ENCODE measurements at places on chromosomes 7 and 10.
A peak's percentile ranks its signal among the peaks of the same experiment; 100 is the strongest.

- no peak for DNase-seq
Measured at GRCh38 chr7:117937753-117938483, 64.7 kb upstream of the CTTNBP2 start.

DNA sequence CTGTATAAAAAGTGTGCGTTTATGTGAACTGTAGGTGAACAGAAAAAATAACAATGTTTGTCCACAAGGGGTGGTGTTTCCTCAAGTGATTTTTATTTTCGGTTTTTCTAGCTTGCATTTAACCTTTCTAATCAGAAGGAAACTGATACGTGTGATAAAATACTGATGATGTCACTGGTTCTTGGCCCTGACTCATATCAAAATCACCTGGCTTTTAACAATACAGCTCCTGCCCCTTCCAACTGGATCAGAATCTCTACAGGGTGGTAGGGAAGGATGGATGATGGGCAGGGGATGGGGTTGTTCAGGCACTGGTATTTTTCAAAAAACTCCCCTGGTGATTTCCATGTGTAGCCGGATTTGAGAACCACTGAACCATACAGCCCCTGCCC is 10.9 kb downstream of the NPFFR1 start:
- peak; percentile 14 for DNase-seq

GRCh38 chr10:119090968-119091367 is 10.4 kb upstream of the EIF3A start:
- peak; percentile 64 for DNase-seq

DNA sequence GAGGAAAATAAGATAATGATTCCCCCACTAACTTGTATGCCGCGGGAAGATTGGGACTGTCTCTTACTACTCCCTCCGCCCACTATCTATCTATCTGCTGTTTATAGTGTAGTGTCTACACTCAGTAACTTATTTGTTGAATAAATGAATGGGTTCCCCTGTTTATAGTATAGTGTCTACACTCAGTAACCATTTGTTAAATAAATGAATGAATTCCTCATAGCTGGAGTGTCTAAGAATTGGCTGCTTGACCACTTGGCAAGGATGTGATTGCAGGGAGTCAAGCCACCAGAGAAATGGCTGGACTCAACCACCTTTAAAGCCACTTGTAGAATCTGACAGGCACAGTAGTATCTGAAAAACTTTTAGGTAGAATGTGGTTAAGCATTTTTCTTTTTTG is 147.1 kb downstream of the TRIL start:
- no peak for DNase-seq

- DNase-seq, result no peak
Measured at GRCh38 chr10:73478636-73479035, 17.2 kb downstream of the PPP3CB start.

GRCh38 chr10:21280037-21280436 is 245.4 kb downstream of the SKIDA1 start:
- DNase-seq, result no peak

- DNase-seq, result peak; percentile 13
Measured at GRCh38 chr10:96334616-96335526, 23.9 kb downstream of the OPALIN start.

- DNase-seq, result no peak
Measured at GRCh38 chr10:52956461-52956860, 183.9 kb upstream of the MBL2 start.

GRCh38 chr10:76641215-76641614 is 996.4 kb downstream of the KCNMA1 start:
- no peak for DNase-seq

DNA sequence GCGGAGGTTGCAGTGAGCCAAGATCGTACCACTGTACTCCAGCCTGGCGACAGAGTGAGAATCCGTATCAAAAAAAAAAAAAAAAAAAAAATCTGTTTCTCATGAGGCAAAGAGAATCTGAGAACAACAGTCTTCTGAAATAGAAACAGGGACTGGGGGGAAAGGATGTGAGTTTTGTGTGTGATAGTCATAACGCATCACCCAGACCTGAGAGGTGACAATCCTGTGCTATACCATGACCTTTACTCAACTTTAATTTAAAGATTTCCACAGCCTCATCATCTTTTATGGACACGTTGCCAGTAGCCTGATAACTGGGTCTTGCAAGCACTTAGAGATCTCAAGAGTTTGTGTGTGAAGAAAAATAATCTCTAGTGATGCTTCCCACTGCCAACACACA is 2.3 kb downstream of the ATXN7L1 start:
- no peak for DNase-seq

DNA sequence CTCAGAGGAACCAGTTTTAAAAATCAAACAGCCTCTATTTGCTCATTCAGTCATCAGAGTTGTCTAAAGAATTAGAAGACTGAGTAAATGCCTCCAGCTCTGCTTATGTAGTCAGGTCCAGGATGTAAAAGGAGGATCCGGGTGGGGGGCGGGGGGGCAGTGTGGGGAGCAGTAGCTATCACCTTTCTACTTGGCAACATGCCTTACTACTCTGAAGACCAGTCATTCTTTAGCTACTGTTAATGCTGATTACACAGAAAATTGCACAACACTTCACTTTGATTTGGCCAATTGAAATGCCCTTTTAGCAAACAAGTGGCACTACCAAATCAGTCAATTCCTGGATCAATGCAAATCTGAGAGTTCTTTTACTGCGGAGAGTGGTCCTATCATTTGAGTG is 164.2 kb downstream of the NXPH1 start:
- DNase-seq, result no peak

GRCh38 chr10:59708816-59709394 is 745 bp downstream of the SLC16A9 start:
- no peak for DNase-seq

DNA sequence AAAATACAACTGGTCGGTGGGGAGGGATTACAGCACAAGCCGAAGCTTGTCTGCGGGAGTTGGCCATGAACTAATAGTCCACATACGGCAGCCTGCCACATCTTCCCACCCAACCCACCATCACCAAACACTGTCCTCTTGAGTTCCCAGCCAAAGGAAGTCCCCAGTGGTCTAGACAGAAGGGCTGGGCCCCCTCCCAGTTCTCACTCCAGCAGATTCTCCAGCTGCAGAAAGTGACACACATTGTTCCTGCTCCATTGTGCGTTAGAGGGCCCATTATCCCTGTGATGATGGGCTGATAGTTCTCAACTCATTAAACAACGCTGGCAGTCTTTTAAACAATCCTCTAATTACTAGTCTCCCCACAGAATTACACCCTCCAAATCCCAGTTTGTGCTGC is 148.0 kb downstream of the FGFR2 start:
- no peak for DNase-seq

DNA sequence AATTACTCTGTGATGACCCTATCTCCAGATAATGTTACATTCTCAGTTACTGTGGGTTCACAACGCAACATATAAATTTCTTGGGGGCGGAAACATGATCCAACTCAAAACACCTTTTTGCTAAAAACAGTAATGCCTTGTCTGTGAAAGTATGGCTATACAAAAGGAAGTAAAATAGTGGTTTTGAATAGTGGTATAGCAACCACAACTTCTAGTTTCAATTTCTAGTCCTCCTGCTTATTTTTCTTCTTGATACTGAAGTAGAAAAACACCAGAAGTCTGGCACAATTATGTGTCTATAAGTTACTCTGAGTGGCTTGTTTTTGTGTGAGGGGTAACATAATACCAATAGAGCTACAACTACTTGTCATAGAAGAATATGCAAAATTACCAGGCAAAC is 21.5 kb upstream of the ZNF800 start:
- DNase-seq, result peak; percentile 28

DNA sequence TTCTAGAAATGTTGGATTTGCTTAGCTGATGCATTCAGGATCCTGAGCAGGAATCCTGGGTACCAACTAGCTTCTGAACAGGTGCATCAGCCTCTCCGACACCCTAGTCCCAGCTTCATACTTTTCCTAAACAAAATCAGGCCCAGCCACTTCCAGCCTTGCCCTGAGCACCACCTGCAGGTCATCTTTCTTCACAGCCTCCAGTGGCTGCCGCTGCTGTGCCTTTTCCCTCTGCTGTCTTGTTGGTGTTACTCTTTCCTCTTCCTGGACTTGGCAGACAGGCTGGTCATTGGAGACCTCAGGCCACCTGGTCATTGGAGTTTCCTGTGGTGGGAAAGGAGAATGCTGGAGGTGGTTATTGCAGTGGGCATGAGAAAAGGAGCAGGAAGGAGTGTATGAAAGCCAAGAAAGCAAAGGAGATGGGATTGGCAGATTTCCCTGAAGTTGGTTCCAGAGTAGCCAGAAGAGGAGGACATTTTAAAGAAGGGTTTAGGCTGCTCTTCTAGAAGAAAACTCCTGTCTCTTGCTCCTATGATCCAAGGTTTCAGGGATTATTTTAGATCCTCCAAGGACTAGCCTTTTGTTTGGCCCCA is 48.2 kb upstream of the NFKB2 start:
- peak; percentile 20 for DNase-seq

DNA sequence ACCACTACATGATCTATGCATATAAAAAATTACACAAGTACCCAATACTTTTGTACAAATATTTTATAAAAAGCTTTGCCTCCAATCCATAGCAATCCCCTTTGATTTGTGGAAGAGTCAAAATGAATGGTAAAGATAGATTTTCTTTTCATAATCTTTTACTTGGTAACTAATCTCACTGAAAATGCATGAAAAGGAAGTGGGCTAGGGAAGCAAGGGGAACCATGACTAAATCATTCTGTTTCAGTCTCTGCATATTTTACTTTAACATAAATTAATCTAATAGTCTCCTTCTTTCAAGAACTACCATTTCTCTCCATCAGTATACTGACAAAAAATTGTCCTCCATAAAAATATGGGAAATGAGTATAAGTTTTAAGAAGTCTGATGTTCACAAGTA is 96.9 kb downstream of the TES start:
- DNase-seq, result no peak

DNA sequence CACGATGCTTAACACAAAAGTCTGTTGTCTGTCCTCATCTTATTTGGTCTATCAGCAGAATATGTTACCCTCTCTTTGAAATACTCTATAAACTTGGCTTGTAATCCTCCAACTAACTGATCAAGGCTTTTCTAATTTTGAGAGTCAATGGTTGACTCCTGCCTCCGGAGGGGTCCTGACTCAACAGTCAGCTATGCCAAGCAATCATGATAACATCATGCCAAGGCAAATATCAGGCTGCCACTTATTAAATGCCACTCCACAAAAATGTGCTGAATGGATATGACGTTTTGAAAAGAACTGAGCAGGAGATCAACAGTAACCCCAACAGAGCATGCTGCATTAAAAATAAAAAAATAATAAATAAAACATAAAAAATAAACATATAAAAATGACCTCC is 116.1 kb downstream of the PARD3 start:
- DNase-seq, result no peak

DNA sequence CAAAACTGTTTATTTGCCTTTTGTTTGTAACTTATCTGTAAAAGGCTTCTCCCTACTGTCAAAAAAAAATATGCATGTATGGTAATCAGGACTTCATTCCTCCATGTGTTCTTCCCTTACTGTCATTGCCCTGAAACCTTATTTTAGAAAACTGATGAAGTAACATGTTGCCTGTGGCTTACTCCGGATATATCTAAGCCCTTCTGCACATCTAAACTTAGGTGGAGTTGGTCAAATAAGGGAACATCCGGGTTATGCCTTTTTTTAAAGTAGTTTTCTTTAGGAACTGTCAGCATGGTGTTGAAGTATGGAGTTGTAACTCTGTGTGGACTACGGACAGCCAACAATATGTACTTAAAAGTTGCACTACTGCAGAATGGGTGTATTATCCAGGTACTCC is 6.2 kb downstream of the SAR1A start:
- no peak for DNase-seq

GRCh38 chr7:155865830-155866525 is 53.7 kb upstream of the SHH start:
- no peak for DNase-seq

- no peak for DNase-seq
Measured at GRCh38 chr10:8913720-8914119, 859.2 kb downstream of the GATA3 start.

- DNase-seq, result no peak
Measured at GRCh38 chr10:84415539-84416244, 87.3 kb downstream of the CCSER2 start.

GRCh38 chr10:7410862-7411670 is at the start of gene SFMBT2:
Gene SFMBT2 (minus strand): TSS chr10:7411034. CDS start chr10:7381898, 29,136 bp downstream.
- peak; percentile 70 for DNase-seq

DNA sequence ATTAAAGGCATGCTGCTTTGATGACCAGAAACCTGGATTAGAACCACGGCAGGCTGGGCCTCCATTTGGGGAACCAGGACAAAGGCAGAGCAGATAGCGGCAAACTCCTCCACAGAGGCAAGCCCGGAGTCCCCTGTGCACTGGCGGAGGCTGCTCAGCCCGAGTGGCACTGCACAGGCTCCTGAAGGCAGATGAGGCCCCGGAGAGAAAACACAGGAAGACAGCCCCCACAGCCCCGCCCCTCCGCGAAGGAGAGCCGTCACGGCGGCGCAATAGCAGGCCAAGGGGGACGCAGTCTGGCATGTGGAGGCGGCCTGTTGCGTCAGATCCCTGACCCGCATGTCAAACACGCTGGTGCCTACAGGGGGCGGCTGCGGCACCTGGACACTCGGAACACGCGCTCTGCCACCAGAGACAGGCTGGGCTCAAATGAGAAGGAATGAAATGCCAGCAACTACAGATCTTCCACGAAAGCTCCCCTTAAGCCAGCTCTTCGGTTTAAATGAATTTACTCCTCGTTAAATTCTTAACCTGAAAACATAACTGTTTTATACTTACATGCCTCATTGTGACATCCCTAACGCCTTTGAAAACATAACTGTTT is 128.5 kb downstream of the MAD1L1 start:
- peak; percentile 60 for DNase-seq

DNA sequence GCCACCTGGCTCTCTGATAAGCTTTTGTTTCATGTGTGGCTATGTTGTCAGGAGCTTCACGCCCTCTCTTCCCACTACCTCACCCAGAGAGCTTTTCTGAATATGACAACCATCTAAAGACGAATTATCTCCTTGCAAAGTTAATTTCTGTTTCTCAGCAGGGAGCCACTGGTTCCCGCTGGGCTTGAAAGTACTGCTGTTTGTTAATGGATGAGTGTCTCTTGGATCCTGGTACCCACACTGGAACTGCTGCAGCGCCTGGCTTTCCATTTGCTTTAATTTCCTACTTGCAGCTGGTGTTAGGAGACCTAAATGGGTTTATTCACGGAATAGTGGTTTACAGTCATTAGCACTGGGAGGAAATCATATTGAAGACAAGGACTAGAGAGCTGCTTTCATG is 267.9 kb upstream of the LRGUK start:
- no peak for DNase-seq

- DNase-seq, result no peak
Measured at GRCh38 chr10:63494951-63495350, 26.2 kb upstream of the REEP3 start.

Data from activated CD4-positive, alpha-beta T cell treated with anti-CD3 and anti-CD28 coated beads, Interleukin-2, amount 10 ng/mL, durations not matched to agents 7 days and 5 days (primary cell).